ENCODE measurements at places on chromosomes 7 and 10.

GRCh38 chr10:70576803-70577517 is 25.6 kb downstream of the PRF1 start:
- peak; percentile 31 for DNase-seq

DNA sequence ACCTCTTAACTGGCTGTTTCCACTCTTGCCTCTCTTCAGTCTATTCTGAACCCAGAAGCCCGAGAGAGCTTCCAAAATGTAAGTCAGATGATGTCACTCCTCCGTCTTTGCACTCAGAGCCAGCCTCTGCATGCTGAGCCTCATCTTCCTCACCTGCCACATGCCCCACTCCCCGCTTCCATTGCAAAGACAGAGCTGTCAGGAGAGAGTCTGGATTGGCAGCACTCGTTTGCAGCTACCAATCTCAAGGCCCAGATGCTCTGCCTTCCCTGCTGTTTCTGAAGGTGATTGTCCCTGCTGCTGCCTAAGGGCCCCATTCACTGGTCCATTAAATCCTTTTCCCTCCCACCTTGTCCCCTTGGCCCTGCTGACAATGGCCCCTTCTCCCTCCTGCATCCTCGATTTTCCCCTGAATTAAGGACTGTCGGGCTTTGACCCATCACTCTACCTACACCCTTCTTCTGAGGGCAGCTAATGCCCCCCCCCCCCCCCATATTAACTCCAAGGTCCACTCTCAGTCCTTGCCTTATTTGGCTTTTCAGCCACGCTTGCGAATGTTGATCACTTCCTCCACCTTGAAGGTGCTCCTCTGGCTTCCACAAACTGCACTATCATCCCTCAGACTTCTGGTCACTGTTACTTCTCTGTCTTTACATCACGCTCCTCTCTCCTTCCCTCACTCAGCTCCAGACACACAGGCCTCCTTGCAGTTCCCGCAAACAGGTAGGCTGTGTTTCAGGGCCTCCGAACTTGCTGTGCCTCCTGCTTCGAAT is 98.5 kb downstream of the CHN2 start:
- no peak for DNase-seq

GRCh38 chr10:74797550-74797949 is 28.9 kb upstream of the KAT6B start:
- DNase-seq = no peak

DNA sequence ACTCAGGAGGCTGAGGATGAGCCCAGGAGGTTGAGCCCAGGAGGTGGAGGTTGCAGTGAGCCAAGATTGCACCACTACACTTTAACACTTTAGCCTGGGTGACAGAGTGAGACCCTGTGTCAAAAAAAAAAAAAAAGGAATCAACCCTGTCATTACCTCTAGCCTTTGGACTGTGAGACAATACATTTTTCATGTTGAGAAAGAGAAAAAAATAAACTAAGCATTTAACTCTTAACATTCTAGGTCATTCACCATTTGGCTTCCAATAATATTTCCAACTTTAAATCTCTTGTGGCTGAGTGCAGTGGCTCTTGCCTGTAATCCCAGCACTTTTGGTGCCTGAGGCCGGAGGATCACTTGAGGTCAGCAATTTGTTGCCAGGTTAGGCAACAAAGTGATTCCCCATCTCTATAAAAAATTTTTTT is 41.9 kb upstream of the TPST1 start:
- DNase-seq = no peak

- DNase-seq = no peak
Measured at GRCh38 chr10:122910310-122910709, at the start of gene FAM24A. TSS of gene FAM24A (plus strand) at chr10:122910610. CDS start at chr10:122911635, 1,025 bp downstream.

- no peak for DNase-seq
Measured at GRCh38 chr7:30450983-30451497, 27.5 kb downstream of the NOD1 start.

DNA sequence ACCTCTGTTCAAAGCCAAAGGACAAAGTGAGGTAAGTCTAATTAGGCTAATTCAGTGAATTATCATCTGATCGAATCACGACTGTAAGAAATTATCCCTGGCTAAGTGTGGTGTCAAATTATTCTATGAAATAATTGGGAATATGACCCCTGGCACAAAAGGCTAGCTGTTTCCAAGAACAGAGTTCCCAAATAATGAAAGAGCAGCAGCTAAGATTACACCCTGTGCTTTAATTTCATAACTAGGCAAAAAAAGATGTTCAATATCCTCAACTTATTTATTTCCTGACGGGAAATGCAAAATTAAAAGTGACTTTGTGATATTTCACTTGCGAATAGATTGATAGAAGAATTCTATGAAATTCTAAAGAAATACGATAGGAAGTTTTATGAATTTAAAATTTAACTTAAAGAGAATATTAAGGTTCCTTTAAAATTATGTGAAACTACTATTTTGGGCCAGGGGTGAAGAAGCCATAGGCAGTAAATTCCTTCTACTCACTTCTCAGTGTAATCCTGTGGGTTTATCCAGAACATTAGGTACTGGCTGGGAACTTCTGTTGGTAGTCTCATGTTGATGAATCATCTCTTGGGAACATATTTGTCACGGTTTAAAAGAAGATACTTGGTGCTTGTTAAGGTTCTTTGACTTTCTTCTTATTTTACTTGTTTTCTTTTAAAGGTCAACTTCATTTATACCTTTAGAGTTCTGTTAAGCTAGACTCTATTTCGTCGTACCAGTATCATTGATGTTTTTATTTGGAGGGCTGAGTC is 148.5 kb downstream of the POLR1F start:
- DNase-seq = peak; percentile 73

DNA sequence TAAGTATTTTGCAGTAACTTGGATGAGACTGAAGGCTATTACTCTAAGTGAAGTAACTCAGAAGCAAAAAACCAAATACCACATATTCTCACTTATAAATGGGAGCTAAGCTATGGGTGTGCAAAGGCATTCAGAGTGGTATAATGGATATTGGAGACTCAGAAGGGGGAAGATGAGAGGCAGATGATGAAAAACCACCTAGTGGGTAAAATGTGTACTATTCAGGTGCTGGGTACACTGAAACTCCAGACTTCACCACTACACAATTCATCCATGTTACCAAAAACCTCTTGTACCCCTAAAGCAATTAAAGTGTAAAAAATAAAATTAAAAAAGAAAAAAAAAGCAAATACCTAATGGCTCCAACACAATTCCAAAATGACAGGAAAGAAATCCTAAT is 351.7 kb downstream of the NXPH1 start:
- no peak for DNase-seq

- no peak for DNase-seq
Measured at GRCh38 chr10:11305825-11306593, 288.3 kb downstream of the CELF2 start.

DNA sequence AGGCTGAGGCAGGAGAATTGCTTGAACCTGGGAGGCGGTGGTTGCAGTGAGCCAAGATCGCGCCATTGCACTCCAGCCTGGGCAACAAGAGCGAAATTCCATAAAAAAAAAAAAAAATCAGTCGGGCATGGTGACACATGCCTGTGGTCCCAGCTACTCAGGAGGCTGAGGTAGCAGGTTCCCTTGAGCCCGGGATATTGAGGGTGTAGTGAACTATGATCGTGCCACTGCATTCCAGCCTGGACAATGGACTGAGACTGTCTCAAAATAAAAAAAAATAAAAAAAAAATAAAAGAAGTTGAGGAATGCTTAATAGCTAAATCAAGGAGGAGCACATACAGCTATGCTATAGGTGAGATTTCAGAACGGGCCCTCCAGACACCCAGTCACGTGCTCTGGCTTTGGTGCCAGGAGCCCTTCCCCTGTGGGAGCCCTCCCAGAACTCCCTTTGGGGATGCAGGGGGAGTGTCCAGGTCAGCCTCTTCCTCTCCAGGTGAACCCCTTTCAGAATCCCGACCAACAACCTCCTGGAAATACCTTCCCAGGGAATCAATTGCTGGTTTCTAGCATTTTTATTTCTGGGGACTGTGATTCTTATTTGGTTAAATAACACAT is 42.9 kb upstream of the CTBP2 start:
- DNase-seq = no peak

DNA sequence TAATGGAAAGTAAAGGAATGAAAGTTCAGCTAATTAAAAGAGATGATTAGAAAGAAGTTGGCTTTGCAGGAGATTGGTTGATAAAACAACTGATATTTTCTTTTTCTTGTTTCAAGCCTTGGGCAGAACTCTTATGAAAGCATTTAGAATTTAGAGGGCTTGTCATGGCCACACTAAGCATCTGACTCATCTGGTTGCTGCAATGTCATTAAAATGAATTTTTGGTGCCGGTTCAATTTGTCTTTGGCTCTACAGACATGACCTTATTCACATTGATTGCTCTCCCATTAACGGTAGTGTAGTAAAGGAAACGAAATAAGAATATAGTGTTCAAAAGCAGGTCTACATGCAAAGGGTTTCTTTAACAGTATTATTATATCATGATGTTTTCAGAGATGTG is 1012.4 kb upstream of the C7orf33 start:
- peak; percentile 1 for DNase-seq

DNA sequence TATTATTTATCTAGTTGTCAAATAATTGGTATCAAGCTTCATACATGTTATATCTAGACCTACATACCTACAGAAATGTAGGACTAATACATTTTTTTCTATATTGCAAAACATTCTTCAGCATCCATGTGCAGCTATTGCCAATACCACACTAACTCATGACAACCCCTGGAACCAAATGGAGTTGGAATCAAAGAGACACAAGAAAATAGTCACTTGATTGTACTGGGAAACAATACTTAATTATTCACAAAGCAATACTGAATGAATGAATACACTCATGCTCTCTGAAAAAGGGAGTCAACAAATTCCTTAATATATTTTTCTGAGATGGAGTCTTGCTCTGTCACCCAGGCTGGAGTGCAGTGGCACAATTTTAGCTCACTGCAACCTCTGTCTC is 10.4 kb upstream of the CFAP43 start:
- DNase-seq = no peak

DNA sequence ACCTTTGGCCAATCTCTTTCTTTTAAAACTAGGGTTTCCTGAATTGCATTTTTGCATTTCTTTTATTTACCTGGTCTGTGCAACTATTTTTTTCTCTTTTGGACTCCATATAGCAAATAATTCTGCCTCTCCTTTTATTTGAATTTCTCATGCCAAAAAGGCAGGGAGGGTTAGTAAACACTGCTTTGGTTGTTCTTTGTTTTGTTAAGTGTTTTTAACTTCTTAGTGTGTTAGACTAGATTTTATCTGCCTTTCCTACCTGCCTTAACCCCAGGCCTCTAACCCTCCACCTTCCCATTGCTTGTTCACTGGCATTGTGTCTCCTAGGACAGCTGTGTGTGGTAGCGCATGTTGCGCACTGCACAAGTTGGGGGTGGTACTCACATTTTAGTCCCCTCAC is 18.1 kb downstream of the ZMIZ1 start:
- no peak for DNase-seq

GRCh38 chr7:7512861-7513597 is 22.6 kb downstream of the COL28A1 start:
- DNase-seq = no peak

DNA sequence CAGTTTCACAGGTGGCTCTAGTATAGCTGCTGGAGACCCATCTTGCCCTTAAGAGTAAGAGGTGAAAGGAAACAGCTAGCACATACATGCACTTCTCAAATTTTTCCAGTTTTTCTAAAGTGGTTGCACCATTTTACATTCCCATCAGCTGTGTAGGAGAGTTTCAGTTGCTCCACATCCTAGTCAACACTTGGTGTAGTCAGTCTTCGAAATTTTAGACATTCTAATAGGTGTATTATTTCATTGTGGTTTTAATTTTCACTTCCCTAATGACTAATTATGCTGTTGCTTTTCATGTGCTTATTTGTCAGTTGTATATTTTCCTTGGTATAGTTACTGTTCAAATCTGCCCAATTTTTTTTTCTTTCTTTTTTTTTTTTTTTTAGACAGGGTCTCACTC is 9.5 kb upstream of the HACD1 start:
- DNase-seq = no peak

DNA sequence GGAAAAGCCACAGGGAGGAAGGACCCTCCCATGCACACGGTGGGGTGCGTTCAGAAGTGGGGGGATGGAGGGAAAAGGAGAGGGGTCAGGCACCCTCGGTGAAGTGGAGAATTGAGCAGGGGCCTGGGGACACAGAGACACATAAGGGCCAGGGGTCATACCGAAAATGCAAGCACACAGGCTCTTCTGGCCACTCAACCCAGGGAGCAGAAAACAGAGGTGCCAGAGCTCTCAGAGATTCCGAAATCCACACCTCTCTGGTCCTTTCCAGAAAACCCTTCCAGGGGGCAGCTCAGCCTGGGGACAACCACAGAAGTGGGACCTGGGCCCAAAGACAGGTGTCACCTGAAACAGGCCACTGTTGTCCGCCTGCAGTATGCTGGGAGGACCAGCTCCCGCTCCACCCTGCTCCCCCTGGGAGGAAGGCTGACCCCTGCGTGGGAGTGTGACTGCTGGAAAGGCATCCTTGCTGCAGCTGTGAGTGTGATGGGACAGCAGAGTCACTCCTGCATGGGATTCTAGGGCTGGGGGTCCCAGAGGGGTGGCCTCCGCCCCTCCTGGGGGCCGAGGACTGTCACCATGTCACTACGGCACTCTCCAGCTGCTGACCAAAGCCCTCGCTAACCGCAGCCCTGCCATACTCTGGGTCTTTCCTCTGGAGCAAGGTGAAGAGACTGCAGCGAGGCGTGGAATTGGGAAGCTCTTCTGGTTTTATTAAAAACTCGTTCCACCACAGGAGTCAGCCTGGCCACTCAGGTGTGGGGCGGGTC is 63.1 kb downstream of the TMEM209 start:
- DNase-seq = no peak

Measured in cardiac fibroblast (primary cell).